MCF 10A (cell line): ENCODE measurements at places on chromosomes 5 and 9. TPM values are rescaled to one million over a fixed set of nuclear protein-coding genes. Genes with fewer than 3 reads are reported as not detected.

- peak; percentile 42 for DNase-seq
These were observed 1.2 kb downstream of the RNF14 start for GRCh38 chr5:141969783-141970771.

DNA sequence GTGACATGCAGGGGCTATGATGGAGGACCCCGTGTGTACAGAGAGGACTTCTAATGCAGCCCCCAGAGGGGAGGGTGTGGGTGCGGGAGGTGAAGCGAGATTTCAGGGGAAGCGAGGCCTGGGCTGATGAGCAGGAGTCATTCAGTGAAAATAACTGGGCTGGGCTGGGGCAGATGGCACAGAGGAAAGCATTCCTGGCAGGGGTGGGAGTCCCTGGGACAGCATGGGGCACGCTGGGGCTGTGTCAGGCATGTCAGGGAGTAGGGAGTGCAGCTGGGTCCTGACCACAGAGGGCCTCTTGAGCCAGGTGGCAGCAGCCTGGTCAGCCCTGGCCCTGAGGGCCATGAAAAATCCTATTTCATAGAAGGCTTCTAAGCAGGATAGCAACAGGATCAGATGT, 36.6 kb downstream of the COL15A1 start:
- no peak for DNase-seq

- no peak for DNase-seq
These were observed 337 bp upstream of the DMAC1 start for GRCh38 chr9:7799944-7800285.

The ADAM19 gene
- 0.47 and 0.96 TPM in 2 replicates for total RNA-seq

The C9orf50 gene
- total RNA-seq: 0.20 TPM in 1 of 2 replicates, not detected in the other

DNA sequence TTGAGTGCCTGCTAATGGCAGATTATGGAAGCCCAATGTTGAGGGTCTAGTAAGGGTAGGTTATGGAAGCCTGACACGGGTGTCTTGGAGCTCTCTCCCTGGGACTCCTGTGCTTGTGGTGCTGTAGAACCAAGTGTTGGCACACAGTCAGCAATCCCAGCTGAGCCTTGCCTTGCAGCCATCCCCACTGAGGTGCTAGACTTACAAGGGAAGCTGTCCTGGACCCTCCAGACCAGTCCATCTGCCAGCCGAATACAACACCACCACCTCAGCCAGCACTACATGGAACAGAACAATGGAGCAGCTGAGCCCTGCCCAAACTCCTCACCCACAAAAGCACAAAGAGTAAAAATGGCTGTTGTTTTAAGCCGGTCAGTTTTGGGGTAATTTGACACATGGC, 90.5 kb upstream of the DNAH5 start:
- DNase-seq: no peak
